ENCODE measurements at places on chromosomes 5 and 9. TPM values are rescaled to one million over a fixed set of nuclear protein-coding genes. Genes with fewer than 3 reads are reported as not detected.

DNA sequence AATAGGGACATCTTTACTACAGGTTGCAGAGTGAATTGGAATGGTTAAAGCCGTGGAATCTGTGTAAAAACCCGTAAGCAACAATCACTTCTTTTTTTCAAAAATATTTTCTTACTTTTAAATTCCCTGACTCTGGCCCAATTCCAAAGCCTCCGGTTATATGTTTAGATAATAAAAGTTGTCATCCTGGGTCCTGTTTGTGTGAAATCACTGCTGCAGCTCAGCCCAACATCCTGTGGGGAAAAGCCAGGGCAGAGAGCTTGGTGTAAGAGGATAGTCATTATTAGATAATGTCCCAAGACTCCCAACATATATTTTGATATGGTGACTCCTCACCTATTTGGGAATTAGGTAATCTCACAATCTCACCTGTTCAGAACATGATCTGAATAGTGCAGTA is 586.0 kb upstream of the BRINP1 start:
- no peak for DNase-seq

DNA sequence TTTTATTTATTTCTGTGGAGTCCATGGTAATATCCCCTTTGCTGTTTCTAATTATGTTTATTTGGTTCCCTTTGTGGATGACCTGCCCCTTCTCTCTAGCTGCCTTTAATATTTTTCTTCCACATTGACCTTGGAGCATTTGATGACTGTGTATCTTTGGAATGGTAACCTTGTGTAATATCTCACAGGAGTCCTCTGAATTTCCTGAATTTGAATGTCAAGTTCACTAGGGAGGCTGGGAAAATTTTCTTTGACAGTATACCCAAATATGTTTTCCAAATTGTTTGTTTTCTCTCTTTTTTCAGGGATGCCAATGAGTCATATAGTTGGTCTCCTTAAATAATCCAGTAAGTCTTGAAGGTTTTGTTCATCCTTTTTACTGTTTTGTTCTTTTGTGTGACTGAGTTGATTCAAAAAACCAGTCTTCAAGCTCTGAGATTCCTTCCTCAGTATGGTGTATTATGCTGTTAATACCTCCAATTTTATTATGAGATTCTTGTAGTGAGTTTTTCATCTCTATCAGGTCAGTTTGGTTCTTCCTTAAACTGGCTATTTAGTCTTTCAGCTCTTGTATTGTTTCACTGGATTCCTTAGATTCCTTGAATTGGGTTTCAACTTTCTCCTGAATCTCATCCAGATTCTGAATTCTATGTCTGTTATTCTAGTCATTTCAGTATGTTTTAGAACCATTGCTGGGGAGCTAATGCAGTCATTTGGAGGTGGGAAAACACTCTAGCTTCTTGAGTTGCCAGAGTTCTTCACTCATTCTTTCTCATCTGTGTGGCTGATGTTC is 349.0 kb upstream of the TARS1 start:
- DNase-seq: no peak

GRCh38 chr5:61449804-61450492 is 117.9 kb downstream of the ZSWIM6 start:
- DNase-seq: no peak

DNA sequence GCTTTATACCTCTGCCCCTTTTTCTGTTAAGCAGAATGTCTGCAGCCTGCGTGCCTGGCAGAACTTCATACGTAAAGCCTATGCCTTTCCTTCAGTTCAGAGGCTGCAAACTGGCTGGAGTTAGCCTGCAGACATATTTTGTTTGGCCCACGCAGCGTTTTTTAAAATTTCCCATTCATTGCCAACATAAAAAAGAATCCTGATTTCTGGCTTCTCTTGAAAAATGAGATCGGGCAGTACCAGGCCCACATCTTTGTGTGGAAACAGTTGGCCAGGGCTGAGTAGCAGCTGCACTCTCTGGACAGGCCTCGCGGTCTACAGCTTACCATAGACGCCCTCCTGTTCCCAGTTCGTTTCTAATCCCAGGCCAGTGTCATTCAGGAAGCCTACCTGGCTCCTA is 104.4 kb downstream of the SMARCA2 start:
- DNase-seq: no peak

The IFNA13 gene
- not detected for polyA plus RNA-seq

The ADGRD2 gene
- polyA plus RNA-seq: not detected
